ENCODE measurements at places on chromosomes 4 and X.

GRCh38 chrX:124232523-124233201 lies 99.8 kb upstream of the TEX13D start:
- peak; percentile 48 for DNase-seq

DNA sequence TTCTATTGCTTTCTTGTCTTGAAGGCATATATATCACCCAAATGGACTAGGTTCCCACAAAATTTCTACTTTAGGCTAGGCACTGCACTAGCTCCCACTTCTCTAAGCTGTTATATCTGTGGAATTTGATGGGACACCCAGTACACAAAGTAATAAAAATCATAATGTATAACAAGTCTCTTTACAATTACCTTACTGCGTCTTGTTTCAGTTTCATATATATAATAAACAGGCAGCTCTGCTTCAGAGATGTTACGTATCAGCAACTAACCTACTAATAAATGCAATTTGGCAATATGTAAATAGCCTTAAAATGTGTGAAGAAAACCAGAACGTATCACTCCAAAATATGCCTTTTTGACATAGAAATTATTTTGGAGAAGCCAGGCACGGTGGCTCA lies 42.0 kb upstream of the UGDH start:
- DNase-seq = no peak

- DNase-seq = no peak
Measured at GRCh38 chr4:176422001-176422400, 102.2 kb downstream of the SPCS3 start.

DNA sequence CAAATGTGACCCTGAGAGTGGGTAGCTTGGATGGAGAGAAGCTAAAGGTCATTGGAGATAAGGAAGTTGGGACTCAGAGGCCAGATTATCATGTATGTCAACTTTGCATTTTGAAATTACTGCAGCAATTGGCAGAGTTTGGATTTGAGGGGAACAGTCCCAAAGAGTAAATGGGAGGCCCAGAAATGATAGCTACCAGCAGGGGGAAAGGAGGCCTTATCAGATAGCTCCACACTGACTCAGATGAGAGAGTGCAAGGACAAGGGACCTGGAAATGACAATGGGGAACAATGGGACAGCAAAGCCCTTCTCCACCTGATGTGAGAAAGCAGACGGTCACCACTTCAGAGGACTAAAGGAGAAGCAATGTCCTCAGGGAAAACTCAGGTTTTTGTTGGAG lies 201.5 kb upstream of the JADE1 start:
- no peak for DNase-seq

DNA sequence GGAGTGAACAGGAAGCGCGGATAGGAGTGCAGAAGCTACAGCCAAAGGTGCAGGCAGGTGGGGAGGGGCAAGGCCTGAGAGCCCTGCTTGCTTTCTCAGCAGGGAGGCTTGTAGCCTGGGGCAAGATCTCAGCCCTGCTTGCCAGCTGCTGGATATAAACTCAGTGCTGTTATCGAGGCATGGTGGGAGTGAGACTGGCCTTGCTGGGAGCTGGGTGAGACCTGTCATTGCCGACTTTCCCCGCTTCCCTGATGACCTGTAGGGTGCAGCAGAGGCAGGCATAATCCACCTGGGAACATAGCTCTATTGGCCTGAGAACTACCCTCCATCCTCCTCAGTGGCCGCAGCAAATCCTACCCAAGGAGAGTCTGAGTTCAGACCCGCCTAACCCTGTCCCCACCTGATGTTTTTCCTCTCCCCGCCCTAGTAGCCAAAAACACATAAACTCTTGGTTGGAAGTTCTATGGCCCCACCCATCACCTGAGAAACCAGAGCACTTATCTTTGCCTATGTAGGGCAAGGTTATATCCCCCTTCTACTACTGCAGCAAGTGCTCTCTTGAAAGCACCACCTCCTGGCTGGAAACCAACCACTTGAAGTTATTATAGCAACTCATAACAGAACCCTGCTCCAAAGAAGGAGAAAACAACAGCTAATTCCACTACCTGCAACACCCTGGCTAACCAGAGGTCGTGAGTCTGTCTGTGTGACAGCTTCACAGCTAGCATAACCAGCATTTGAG lies 80.7 kb downstream of the FHIP1A start:
- no peak for DNase-seq

DNA sequence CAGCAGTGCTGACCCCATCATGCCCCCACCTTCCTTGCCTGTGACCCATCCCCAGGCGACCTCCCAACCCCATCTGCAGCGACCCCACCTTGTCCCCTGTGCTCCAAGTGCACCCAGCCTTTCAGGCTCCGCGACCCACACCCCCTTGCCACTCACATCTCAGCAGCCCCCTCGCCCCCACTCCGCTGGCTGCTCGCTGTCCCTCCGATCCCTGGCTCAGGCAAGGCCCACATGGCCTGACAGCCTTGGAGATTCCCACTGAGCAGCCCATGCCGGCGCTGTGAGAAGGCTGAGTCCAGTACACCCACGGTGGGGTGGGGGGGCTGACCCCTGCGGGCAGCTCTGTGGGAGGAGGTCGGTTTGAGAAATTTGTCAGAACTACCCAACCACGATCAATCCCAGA lies 9.1 kb downstream of the ZFYVE28 start:
- DNase-seq = no peak

DNA sequence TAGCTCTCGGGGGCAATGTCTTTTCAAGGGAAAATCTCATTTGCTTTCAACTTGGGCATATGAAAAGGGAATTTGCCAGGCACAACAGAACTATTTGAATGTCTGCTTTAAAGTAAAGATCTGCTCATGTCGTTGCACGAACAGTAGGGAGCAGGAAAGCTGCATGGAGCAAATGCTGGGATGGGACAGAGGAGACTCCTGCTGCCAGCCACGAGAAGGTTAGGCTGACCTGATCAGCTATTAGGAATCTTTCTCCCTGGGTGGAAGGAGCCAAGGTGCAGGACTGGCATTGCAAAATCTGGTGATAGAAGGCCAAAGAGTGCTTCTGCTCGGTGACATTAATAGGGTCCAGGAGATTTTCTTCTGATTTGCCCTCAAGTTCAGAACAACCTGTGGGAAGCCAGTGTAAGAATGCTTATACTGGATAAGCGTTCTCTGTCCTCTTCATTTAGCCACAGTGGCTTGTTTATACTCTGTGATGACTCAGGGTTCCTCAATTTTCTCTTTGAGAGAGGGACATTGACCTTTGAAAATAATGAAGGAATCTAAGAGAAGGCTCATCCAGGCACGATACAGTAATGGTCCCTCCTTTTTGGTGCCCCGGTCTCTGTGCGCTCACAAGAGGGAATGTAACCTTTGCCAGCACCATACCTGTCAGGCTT lies 22.9 kb downstream of the FHL1 start:
- no peak for DNase-seq

DNA sequence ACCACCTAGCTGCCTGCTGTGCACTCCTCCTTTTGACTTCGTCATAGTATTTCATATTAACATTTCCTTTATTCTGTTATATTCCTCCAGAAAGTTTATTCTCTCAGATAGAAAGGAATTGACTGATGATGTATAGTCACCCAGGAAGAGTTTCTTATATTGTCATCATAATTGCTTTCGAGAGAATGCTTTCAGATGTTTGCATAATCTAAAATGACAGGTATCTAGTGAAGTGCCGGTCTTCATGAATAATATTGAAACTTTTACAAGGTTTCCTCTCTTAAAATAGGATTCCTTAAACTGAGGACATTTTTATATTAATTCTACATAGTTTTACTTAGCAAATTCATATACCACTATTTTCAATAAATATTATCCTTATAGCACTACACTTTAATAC lies 10.1 kb downstream of the SEC24D start:
- no peak for DNase-seq

GRCh38 chr4:114488301-114488982 lies 110.2 kb upstream of the UGT8 start:
- no peak for DNase-seq

- no peak for DNase-seq
Measured at GRCh38 chr4:58081356-58081755, 971.2 kb upstream of the IGFBP7 start.

DNA sequence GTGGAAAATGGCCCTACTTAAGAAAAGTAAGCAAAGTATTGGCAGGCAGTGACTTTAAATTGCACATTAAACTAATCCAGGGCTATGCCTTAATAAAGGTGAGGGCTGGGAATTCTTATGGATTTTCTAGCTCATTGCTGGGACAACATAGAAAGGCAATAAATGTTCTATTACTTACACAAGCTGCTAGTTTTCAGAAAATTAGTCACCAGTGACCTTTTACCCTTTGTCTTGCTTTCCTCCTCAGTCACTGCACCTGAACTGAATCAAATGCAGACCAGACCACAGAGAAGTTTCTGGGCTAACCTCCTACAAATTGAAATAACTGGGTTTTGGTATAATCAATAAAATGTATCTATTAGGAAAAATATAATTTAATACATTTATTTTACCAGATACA lies 694.4 kb upstream of the FAM241A start:
- DNase-seq = no peak

- DNase-seq = no peak
Measured at GRCh38 chr4:4668355-4669210, 126.7 kb upstream of the STX18 start.

DNA sequence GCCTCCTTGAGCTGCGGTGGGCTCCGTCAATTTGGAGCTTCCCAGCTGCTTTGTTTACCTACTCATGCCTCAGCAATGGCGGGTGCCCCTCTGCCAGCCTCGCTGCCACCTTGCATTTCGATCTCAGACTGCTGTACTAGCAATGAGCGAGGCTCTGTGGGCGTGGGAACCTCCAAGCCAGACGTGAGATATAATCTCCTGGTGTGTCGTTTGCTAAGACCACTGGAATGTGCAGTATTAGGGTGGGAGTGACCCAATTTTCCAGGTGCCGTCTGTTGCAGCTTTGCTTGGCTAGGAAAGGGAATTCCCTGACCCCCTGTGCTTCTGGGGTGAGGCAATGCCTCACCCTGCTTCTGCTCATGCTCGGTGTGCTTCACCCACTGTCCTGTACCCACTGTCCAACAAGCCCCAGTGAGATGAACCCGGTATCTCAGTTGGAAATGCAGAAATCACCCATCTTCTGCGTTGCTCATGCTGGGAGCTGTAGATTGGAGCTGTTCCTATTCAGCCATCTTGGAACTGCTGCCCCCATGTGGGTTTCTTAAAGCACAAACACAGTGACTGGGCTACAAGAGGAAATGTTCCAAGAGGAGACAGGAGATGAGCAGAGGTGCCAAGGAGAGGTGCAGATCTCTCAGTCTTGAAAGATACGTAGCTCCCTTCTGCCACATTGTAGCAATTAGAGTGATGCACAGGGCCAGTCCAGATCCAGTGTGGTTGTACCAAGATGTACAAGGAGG lies 193.0 kb upstream of the IGFBP7 start:
- no peak for DNase-seq

DNA sequence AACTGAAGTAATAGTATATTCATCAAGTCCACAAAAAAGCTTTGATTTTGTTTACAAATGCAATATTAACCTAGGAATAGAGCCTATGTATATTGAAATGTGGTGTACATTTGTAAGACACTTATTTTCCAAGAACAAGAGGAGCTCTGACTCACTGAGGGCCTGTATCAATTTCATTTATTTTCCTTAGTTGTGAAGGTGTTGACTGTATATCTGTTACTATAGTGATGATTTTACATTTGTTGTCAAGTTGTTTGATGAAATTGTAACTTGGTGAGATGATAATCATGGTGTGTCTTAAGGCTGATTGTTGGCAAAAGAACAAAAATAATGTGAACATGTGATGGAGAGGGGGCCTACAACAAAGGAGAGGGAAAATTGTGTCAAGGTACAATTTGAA lies 274.9 kb upstream of the TEX13A start:
- DNase-seq = no peak

DNA sequence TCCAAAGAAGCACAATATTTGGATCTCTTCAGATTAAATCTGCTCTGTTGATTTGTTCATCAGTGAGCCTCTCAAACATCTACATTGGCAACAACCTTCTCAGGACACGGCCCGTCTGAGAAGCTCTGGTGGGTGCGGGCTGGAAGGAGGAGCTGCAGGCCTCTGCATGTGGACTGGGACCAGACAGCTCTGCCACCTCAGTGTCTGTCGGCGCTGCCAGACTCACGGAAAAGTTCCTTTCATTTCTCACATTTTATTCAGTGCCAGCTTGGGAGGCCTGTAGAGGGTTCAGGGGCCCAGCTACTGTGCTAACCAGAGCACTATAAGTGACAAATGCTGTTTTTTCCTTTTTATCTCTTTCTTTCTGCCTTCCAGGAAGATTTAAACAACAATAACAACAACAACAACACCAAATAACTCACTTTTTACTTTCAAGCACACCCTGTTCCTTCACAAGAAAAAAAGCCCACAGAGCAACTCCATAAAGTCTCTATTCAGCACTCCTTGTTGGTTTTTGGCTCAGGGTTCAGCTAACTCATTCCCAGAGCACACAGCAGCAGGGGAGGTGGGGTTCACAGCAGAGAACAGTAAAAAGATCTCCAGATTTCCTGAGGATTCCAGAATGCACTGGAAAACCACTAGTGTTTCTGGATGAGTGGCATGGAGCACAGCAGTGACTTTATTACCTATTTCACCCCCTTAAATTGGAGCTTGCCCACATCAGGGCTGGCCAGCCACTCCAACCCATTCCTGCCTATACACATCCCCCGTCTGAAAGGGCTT lies 23.2 kb upstream of the HOPX start:
- no peak for DNase-seq
